ENCODE measurements at places on chromosomes 1 and 21. TPM values are rescaled to one million over a fixed set of nuclear protein-coding genes. Genes with fewer than 3 reads are reported as not detected.
A peak's percentile ranks its signal among the peaks of the same experiment; 100 is the strongest.

ZNF648 gene
- polyA plus RNA-seq, result not detected

BSND gene
- not detected for polyA plus RNA-seq

DNA sequence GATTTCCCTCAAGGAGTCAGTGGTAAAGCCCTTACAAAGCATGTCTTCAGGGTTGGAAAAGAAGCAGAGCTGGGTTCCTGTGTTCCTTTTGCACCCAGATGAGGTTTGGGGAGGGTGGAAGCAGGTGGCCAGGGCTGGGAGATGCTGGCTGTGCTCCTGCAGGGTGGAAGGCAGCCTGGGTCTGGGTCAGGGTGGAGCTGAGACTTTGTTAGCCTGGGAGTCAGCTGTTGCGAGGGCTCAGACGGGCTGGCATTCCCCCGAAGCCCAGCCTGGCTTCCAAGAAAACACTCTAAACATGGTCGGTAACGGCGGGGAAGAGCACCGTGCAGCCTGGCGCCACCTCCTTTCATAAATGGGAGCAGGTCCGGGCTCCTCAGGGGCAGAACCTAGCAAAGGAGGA is 43.7 kb upstream of the EPS8L3 start:
- DNase-seq, result no peak
- no peak overlapping the region for H3K4me3 ChIP-seq
- no peaks in the 10 kb centered on the region for H3K36me3 ChIP-seq

PLPPR5 gene
- polyA plus RNA-seq, result not detected

- no peak overlapping the region for H3K27ac ChIP-seq
- no peaks in the 10 kb centered on the region for H3K27me3 ChIP-seq
- H3K4me3 ChIP-seq, result no peak overlapping the region
Measured at GRCh38 chr21:16590641-16591292, 861.0 kb downstream of the USP25 start.

- no peak for DNase-seq
- no peaks in the 10 kb centered on the region for H3K36me3 ChIP-seq
- H3K4me1 ChIP-seq, result no peaks in the 10 kb centered on the region
- no peak overlapping the region for H3K27ac ChIP-seq
- no peaks in the 10 kb centered on the region for H3K27me3 ChIP-seq
Measured at GRCh38 chr21:45990049-45990711, 8.6 kb downstream of the COL6A1 start.

DNA sequence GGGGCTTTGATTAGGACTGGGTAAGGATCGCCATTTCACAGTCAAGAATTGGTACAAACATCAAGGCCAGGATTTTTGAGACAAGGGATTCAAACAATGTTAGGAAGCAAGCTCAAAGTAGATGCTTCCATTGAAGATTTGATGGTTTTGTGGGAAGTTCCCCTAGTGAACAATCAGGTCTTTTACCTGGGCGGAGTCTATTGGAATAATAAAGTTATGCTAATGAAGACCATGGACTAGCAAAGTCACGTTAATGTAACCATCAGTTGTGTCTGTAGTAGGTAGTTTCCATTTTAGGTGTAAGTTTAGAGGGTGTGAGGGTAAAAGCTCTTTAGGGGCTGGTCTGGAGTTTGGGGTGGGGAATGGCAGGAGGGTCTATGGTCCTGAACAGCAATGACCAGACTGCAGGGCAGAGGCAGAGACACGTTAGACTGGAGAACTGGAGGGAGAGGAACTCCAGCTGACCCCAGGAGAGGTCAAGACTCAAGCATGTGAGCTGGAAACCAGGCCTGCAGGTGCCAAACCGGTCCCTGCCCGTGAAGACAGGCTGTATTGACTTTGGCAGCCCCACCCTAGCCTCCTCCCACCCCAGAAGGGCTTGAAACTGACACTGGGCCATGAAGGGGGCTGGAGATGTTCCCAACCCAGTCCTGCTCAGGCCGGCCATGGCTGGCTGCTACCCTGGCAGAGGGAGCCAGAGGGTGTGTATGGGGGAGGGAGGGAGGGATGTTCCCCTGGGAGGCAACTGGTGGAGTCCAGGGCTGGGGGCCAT is 36.0 kb upstream of the GPR37L1 start:
- H3K4me1 ChIP-seq, result no peaks in the 10 kb centered on the region
- H3K27ac ChIP-seq, result no peak overlapping the region
- no peak for DNase-seq

GRCh38 chr1:226964068-226964425 is 24.0 kb downstream of the COQ8A start:
- peaks cover 10% of the 10 kb centered on the region for H3K4me1 ChIP-seq
- H3K4me3 ChIP-seq, result no peak overlapping the region
- H3K27me3 ChIP-seq, result no peaks in the 10 kb centered on the region
- no peak overlapping the region for H3K27ac ChIP-seq

BLACAT1 gene
- not detected for polyA plus RNA-seq

GRCh38 chr1:180152588-180152987 is 2.1 kb upstream of the QSOX1 start:
- no peak overlapping the region for H3K27ac ChIP-seq
- peaks cover 5% of the 10 kb centered on the region for H3K27me3 ChIP-seq
- no peak overlapping the region for H3K4me3 ChIP-seq
- peaks cover 28% of the 10 kb centered on the region for H3K4me1 ChIP-seq
- DNase-seq, result no peak

DNA sequence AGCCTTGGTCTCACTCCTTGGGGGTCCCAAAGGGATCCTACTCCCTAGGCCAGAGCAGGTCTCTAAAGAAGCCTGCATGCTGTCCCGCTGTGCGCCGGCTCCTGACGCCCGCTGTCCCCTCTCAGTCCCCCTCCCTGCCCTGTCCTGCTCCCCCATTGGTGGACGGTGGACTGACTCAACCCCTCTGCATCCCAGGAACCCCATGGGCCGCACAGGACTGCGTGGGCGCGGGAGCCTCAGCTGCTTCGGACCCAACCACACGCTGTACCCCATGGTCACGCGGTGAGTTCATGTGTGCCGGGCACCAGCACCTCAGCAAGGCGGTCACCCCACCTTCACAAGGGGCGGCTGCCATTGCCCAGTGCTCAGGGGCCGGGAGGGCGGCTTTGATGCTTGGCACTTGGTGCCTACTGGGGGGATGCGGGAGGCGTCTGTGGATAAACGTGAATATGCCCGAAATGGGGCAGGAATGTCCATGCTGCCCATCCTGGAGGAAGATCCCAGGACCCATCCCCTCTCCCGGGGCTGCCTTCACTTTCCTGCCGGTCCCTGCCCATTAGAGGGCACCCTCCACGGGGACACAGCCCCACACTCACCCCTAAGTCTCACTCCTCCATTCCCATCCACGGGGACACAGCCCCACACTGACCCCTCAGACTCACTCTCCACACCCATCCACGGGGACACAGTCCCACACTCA is 20.2 kb upstream of the LRRC3 start:
- H3K36me3 ChIP-seq, result peaks cover 20% of the 10 kb centered on the region
- no peak for DNase-seq
- no peak overlapping the region for H3K4me3 ChIP-seq
- H3K4me1 ChIP-seq, result no peaks in the 10 kb centered on the region
- H3K27me3 ChIP-seq, result no peaks in the 10 kb centered on the region

ZBED6 gene
- 0.19 TPM for polyA plus RNA-seq

- DNase-seq, result no peak
- H3K27ac ChIP-seq, result no peak overlapping the region
- H3K4me3 ChIP-seq, result no peak overlapping the region
Measured at GRCh38 chr1:229436201-229436600, 2.3 kb upstream of the ACTA1 start.

DNA sequence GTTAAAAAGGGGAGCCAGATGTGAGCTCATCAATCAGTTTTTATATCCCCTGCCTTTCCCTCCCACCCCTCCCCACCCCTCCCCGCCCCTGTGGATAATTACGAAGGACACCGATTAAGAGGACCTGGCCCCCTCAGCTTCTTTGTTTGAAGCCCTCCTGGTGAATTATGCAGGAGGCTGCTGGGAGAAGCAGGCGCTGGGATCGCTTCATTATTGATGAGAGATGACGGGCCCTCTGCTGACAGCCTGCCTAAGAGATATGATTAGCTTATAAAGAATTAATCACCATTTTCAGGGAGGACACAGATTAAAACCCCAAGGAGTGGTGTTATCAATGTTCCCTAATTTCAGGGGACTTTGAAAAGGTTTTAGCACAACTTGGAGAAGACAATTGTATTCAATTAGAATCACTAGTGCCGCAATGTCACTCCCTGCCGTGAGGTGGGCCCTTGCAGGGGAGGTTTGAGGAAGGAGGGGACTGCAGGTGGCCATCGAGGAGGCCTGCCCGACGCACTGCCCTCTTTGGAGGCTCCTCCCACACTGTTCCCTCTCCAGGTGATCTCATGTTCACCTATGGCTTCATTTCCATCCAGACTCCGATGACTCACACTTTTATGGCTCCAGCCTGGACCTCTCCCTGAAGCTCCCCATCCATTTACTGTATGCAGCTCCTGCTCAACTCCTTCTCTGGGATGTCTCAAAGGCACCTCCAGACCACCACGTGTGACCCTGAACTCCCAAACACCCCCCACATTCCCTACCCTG is 67.0 kb upstream of the KLHDC7A start:
- DNase-seq, result no peak
- peaks cover 3% of the 10 kb centered on the region for H3K27me3 ChIP-seq
- H3K36me3 ChIP-seq, result no peaks in the 10 kb centered on the region
- no peaks in the 10 kb centered on the region for H3K4me1 ChIP-seq

DNA sequence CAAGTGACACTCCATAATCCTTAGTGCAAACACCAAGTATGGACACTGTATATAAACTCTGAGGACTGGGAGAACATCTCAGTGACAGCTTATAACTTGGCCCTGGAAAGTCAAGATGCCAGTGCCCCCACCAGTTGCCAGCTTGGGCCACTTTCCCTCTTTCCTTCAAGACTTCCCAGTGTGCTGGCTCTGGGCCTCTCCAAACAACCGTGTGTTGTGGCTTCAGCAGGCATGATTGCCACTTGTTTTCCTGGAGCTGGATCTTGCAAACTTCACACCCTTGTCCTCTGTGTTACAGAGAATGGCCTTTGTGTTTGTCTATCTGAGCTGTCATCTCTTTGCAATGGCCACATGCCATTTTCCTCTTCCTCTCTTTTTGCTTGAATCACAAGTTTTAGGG is 37.0 kb downstream of the CCDC185 start:
- no peaks in the 10 kb centered on the region for H3K4me1 ChIP-seq
- H3K27me3 ChIP-seq, result peaks cover 3% of the 10 kb centered on the region
- no peaks in the 10 kb centered on the region for H3K36me3 ChIP-seq
- DNase-seq, result no peak

DNA sequence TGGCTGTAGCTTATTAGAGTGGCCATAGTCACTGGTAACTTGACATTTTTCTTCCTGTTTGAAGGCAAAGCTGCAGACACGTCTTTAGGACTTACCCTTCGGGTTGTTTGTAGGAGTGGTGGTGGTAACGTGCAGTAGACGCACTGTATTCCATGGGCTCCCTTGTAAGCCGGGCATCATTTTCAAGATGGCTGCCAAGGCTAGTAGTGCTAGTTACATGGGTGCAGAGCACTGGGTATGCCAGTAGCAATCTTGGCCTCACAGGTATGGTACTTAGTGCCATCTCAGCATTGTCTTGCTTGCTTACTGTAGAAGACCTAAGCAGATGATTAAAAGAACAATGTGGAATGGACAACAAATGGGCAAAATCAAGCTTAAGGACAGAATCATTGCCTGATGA is 1.9 kb downstream of the YBX1 start:
- H3K4me3 ChIP-seq, result peak overlapping the region; percentile 94
- DNase-seq, result no peak
- peaks cover 72% of the 10 kb centered on the region for H3K4me1 ChIP-seq
- H3K27ac ChIP-seq, result peak overlapping the region; percentile 87
- peaks cover 9% of the 10 kb centered on the region for H3K27me3 ChIP-seq

GRCh38 chr1:93814059-93814794 is 64.8 kb downstream of the DNTTIP2 start:
- H3K4me3 ChIP-seq, result no peak overlapping the region
- H3K4me1 ChIP-seq, result peaks cover 27% of the 10 kb centered on the region
- no peaks in the 10 kb centered on the region for H3K27me3 ChIP-seq
- H3K36me3 ChIP-seq, result no peaks in the 10 kb centered on the region
- H3K27ac ChIP-seq, result no peak overlapping the region

CFHR1 gene
- not detected for polyA plus RNA-seq

GRCh38 chr1:26320896-26321295 is 3.1 kb downstream of the CD52 start:
- no peak for DNase-seq
- H3K36me3 ChIP-seq, result peaks cover 18% of the 10 kb centered on the region
- no peaks in the 10 kb centered on the region for H3K27me3 ChIP-seq
- H3K27ac ChIP-seq, result peak overlapping the region; percentile 94
- peak overlapping the region; percentile 84 for H3K4me3 ChIP-seq
- H3K4me1 ChIP-seq, result peaks cover 66% of the 10 kb centered on the region

- peaks cover 4% of the 10 kb centered on the region for H3K36me3 ChIP-seq
- no peaks in the 10 kb centered on the region for H3K27me3 ChIP-seq
- H3K27ac ChIP-seq, result peak overlapping the region; percentile 60
- peaks cover 99% of the 10 kb centered on the region for H3K4me1 ChIP-seq
Measured at GRCh38 chr1:207848234-207848633, 62.7 kb downstream of the CD34 start.
